T-helper 17 cell (primary cell): ENCODE measurements at places on chromosomes 2 and 18.

DNA sequence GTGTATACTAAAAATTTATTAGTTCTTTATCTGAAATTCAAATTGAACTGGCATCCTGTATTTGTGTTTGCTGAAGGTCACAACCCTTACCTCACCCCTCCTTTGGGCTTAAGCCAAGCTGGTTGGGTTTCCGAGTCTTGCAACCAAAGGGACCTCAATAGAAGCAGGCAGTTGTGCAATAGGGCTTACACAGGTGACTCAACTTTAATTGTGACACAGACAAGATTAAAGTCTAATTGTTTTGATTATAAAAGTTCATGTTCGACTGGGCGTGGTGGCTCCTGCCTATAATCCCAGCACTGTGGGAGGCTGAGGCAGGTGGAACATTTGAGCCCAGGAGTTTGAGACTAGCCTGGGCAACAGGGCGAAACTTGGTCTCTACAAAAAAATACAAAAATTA lies 71.5 kb downstream of the RAB31 start:
- H3K27me3 ChIP-seq = peaks cover 20% of the 10 kb centered on the region
- no peaks in the 10 kb centered on the region for H3K36me3 ChIP-seq
- no peak for DNase-seq
- no peak overlapping the region for H3K4me3 ChIP-seq
- H3K4me1 ChIP-seq = no peaks in the 10 kb centered on the region

DNA sequence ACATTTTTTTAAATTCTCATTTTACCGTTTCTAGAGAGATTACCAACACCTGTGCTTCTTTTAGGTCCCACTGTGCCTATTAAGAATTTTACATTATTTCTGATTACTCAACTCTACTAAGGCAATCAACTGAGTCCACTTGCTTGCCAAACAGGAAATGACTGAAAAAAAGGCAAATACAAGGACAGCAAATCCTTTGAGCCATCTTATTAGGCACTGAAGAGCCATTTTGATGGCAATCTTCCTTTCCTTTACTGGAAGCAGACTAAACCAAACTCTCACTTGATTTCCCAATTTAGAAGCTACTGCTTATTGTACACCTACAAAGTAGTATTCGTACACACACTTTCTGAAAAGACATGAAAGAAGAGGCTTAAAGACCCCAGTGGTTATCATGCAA lies 121.4 kb upstream of the COL3A1 start:
- H3K4me3 ChIP-seq = no peak overlapping the region
- DNase-seq = no peak
- no peaks in the 10 kb centered on the region for H3K27me3 ChIP-seq
- no peaks in the 10 kb centered on the region for H3K4me1 ChIP-seq

GRCh38 chr2:226079671-226080181 lies 680.2 kb downstream of the NYAP2 start:
- peaks cover 4% of the 10 kb centered on the region for H3K27me3 ChIP-seq
- no peaks in the 10 kb centered on the region for H3K36me3 ChIP-seq
- no peak overlapping the region for H3K4me3 ChIP-seq

DNA sequence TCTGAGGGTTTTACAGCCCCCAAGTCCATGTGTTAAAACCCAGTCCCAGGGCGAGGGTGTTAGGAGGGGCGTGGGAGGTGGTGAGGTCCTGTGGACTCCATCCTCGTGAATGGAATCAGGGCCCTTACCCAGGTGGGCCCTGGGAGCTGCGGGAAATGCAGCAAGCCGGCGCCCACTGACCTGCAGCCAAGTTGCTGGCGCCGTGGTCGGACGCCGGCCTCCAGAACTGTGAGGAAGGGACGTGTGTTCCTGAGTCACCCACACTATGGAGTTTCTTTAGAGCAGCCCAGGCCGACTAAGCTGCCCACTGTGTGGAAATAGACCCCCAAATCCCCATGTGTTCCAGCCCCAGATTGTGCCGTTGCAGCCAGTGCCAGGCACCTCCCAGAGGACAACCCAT lies 26.4 kb downstream of the CTDP1 start:
- H3K4me3 ChIP-seq = peak overlapping the region; percentile 2
- peaks cover 9% of the 10 kb centered on the region for H3K4me1 ChIP-seq
- H3K36me3 ChIP-seq = peaks cover 17% of the 10 kb centered on the region

DNA sequence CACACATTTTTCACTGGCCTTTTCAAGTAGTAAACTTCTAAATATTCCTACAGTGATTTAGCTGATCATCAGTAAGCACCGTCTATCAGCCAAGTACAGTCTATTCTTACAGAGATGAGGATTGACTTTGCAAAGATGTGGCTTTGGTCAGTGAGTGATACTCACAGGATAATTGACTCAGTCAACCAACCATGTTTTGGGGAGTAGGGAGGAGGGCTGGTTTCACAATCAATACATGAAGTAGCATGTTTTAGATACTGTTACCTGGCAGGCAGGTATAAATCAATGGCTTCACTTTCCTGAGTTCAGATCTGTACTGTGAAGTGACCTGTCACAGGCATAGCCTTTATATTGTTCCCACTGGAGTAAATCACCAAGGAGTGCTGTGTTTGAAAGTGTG lies 27.2 kb downstream of the OSBPL6 start:
- H3K27me3 ChIP-seq = peaks cover 53% of the 10 kb centered on the region
- H3K36me3 ChIP-seq = peaks cover 2% of the 10 kb centered on the region
- no peaks in the 10 kb centered on the region for H3K4me1 ChIP-seq
- no peak overlapping the region for H3K27ac ChIP-seq
- DNase-seq = no peak

DNA sequence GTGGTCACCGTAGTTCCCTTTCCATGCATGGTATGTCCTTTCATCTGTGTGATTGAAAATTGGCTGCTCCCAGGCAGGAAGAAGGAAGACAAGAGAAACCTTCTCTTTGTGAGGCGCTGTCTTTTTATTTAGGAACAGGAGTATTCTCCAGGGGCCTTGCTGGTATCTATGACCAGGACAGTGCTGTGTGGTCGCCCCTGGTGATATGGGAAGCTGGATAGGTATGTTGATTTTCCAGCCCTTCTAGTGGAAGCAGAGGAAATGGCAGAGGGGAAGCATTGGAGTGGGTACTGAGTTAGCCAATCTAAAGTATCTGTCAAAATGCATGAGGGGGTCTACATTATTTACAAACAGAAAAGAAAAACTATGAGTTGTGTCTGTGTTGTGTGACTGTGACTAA lies 226.6 kb downstream of the MTX2 start:
- no peak overlapping the region for H3K4me3 ChIP-seq
- no peak overlapping the region for H3K27ac ChIP-seq
- H3K27me3 ChIP-seq = peaks cover 77% of the 10 kb centered on the region
- peaks cover 4% of the 10 kb centered on the region for H3K4me1 ChIP-seq
- DNase-seq = no peak
- H3K36me3 ChIP-seq = peaks cover 3% of the 10 kb centered on the region

GRCh38 chr2:64795024-64795592 lies 141.4 kb upstream of the SERTAD2 start:
- no peak for DNase-seq
- H3K27me3 ChIP-seq = peaks cover 21% of the 10 kb centered on the region
- peaks cover 3% of the 10 kb centered on the region for H3K4me1 ChIP-seq
- H3K4me3 ChIP-seq = no peak overlapping the region

GRCh38 chr2:215401896-215402379 lies 33.9 kb downstream of the FN1 start:
- DNase-seq = no peak
- H3K4me1 ChIP-seq = no peaks in the 10 kb centered on the region
- no peak overlapping the region for H3K27ac ChIP-seq
- no peaks in the 10 kb centered on the region for H3K36me3 ChIP-seq

DNA sequence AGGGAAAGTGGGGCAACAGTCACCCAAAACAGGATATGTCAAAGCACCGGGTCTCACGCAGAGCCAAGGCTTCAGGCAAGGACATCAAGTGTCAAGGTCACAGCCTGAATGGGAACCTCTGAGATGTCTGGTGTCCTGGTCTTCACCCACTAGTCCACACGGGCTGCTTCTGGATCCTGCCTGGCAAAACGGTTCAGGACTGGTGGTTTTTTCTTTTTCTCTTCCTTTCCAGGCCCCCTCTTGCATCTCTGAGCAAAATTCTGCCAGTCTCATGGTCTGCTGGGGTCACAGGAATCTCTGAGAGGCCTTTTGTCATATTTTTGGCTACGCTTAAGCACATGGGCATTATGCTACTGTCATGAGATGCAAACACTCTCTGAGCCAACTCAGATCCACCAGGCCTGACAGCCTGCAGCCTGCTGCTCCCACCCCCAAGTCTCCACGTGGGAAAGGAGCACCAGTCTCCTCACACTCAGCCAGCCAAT lies 518.2 kb upstream of the ZEB2 start:
- no peaks in the 10 kb centered on the region for H3K4me1 ChIP-seq
- no peak overlapping the region for H3K4me3 ChIP-seq
- H3K27ac ChIP-seq = no peak overlapping the region
- no peaks in the 10 kb centered on the region for H3K27me3 ChIP-seq
- H3K36me3 ChIP-seq = no peaks in the 10 kb centered on the region
- DNase-seq = no peak

DNA sequence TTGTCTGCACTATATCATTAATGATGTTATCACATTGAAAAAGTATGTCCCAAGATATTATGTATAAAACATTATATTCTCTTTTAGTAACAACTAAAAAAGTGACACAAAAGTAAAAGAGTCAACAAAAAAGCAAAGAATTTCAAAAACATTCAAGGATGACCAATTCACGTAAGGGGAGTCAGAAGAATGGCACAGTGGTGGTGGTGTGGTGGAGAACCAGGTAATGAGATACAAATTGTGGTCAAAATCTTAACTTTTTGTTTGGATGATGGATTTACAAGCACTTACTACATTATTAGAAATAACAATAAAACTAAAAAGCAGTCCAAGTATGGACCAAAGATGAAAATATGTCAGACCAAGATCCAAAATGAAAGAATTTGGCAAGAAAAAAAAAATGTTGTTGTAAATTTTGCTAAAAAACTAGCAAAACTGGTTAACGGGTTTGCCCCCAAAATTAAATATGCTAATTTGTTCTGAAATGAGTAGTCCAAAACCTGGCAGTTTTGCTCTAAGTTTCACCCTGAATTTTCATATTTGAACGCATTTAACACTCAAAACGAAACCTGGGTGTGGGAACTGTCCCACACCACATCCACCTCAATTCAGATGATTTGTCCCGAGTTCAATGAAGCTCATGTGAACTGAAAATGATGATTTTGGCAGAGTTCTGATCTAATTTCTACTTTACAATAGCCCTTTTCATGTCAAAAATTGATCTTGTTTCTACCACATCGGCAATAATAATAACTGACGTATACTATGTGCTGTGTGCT lies 135.8 kb downstream of the IKZF2 start:
- no peaks in the 10 kb centered on the region for H3K27me3 ChIP-seq
- peak overlapping the region; percentile 16 for H3K27ac ChIP-seq
- H3K4me3 ChIP-seq = peak overlapping the region; percentile 41
- H3K4me1 ChIP-seq = peaks cover 9% of the 10 kb centered on the region
- DNase-seq = no peak
- H3K36me3 ChIP-seq = no peaks in the 10 kb centered on the region

GRCh38 chr2:100427627-100428258 lies 10.3 kb upstream of the CHST10 start:
- H3K4me3 ChIP-seq = no peak overlapping the region
- peaks cover 44% of the 10 kb centered on the region for H3K27me3 ChIP-seq
- H3K36me3 ChIP-seq = no peaks in the 10 kb centered on the region
- H3K27ac ChIP-seq = no peak overlapping the region

- peak overlapping the region; percentile 59 for H3K4me3 ChIP-seq
- H3K4me1 ChIP-seq = peaks cover 37% of the 10 kb centered on the region
- peak overlapping the region; percentile 65 for H3K27ac ChIP-seq
- peaks cover 8% of the 10 kb centered on the region for H3K36me3 ChIP-seq
Observed at GRCh38 chr18:13447621-13448334, 229.2 kb downstream of the LDLRAD4 start.

DNA sequence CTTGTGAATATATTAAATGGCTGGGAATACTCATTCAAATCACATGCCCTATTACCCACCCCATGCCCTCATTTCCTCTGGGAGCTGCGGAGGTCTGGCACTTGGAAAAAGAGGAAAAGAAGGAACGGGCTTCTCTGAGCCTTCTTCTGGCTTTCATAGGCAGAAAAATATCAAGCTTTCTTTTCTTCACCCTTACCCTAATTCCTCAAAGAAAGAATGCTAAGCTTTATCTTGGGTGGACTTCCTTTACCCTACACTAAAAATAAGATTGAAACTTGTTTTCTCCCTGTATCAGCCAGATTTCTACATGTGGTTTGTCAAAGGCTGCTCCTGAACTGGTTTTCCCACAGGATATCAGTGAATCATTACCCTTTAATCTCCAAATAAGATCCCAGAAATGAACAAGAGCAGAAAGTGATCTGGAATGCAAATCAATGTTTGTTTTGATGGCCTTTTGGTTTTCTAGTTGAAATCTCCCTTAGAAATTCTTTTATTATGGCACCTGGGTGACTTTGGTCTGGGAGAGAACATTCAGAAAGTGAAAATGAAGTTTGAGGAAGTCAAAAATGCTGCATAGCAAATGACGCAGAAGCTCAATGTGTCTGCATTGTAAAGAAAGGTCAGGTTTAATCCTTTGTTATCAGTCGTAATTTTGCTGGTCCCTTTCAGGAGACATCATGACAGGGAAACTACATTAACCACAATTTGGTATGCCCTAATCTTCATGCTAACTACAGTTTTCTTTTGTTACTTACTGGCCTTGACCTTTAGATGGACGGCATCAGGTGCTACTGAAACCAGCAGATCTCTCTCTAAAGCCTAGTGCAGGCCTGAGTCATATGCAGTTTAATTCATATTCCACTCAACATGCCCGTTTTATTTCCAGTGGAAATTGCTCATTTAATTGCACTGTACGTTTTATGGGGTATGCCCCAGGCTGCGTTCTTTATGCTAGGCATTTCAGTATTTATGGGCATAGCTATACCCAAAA lies 46.6 kb upstream of the HNRNPA3 start:
- peaks cover 6% of the 10 kb centered on the region for H3K27me3 ChIP-seq
- H3K4me3 ChIP-seq = peak overlapping the region; percentile 79

- H3K36me3 ChIP-seq = no peaks in the 10 kb centered on the region
- peaks cover 5% of the 10 kb centered on the region for H3K27me3 ChIP-seq
- H3K4me3 ChIP-seq = no peak overlapping the region
- no peaks in the 10 kb centered on the region for H3K4me1 ChIP-seq
Observed at GRCh38 chr2:223076573-223076972, 24.6 kb downstream of the KCNE4 start.

GRCh38 chr18:46623541-46623940 lies 33.5 kb downstream of the LOXHD1 start:
- H3K27ac ChIP-seq = peak overlapping the region; percentile 32

- H3K36me3 ChIP-seq = peaks cover 3% of the 10 kb centered on the region
- peaks cover 9% of the 10 kb centered on the region for H3K4me1 ChIP-seq
Observed at GRCh38 chr2:223797811-223798721, 39.3 kb downstream of the AP1S3 start.

- no peak overlapping the region for H3K4me3 ChIP-seq
- no peak overlapping the region for H3K27ac ChIP-seq
- DNase-seq = no peak
- H3K27me3 ChIP-seq = no peaks in the 10 kb centered on the region
- H3K4me1 ChIP-seq = no peaks in the 10 kb centered on the region
Observed at GRCh38 chr2:122863532-122863931, 1108.1 kb downstream of the TSN start.
